ENCODE measurements at places on chromosomes 7 and 10.

DNA sequence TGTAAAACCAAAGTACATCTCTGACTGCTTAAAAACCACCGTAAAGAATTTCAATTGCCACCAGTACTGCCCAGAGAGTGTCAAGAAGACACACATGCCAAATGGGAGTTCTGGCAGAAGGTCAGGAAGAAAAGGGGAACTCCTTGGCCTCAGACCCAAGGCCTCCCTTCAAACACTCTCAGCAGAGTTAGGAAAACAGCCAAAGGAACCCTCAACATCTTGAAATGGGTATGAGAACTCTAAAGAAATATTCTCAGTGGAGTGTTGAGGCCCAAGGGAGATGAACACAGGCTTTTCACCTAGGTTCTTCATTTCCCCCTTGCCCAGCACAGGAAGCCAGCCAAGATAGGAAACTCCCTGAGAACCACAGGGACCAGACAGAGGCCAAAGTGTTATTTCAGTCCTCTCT is 96.1 kb upstream of the ASAH2 start:
- no peak for DNase-seq

DNA sequence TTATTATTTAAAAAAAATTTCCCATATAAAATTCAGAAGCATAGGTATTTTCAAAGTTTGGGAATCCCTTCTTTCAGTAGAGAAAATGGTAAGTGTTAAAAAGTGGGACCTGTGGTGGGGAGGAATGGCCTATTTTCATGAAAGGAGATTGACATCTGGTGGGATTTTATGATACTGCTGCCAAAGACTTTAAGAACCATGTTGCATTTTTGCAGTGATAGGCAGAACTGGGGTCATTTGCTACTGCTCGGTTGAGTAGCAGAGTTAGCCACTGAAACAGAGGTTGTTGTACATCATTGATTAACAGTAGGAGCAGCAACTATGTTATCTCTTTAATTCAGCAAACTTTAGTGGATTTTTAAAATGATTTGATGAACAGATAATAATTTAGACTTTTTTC is 4.4 kb downstream of the BICC1 start:
- no peak for DNase-seq

GRCh38 chr10:104306897-104307296 is 31.4 kb downstream of the ITPRIP start:
- DNase-seq: no peak

DNA sequence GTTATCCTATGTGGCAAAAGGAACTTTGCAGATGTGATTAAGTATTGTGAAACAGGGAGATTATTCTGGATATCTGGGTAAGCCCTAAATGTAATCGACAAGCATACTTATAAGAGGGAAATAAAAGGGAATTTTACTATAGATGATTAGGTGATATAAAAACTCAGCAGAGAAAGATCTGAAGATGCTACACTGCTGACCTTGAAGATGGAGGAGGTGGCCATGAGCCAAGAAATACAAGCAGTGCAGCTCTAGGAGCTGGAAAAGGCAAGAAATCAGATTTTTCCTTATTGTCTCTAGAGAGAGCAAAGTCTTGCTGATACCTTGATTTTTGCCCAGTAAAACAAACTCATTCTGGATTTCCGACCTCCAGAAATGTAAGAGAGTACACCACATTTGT is 67.7 kb downstream of the BRAF start:
- no peak for DNase-seq

GRCh38 chr10:34941471-34942357 is 126.6 kb upstream of the PARD3 start:
- DNase-seq: no peak

- no peak for DNase-seq
These were observed 341.9 kb downstream of the LRMDA start for GRCh38 chr10:75773231-75773780.

GRCh38 chr7:107209565-107209964 is 40.8 kb downstream of the HBP1 start:
- no peak for DNase-seq

GRCh38 chr7:50397320-50397970 is 52.7 kb downstream of the FIGNL1 start:
- DNase-seq: no peak

GRCh38 chr7:7228967-7229366 is 46.6 kb downstream of the C1GALT1 start:
- DNase-seq: no peak

- DNase-seq: no peak
These were observed 77.9 kb upstream of the FHIP2A start for GRCh38 chr10:114743521-114744231.

DNA sequence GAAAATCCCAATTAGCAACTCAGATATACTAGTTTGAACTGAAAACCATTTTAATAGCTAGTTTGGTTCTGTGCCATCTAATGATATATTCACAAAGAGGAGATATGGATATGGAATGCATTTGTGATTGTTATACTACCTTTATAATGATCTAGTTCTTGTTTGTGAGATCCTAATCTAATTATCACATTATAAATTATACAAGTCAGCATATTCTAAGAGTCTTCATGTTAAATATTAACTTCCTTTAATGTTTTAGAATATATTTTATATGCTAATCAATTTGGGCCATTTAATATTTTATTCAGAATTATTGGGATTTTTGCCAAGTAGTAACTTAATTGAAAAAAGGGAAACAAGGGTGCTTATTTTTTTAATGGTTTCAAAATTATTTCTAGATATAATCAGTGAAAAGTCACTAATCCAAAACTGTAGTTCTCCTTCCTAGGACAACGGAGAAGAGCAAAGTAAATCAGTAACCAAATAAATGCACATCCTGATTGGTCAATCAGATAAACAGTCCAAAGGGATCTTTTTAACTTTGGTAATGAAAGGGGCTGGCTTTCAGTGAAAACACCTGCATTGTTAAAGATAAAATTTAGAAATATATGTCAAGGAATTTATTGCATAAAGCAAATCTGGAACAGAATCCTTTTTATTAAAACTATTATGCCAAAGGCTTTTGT is 173.9 kb upstream of the MEOX2 start:
- DNase-seq: no peak

DNA sequence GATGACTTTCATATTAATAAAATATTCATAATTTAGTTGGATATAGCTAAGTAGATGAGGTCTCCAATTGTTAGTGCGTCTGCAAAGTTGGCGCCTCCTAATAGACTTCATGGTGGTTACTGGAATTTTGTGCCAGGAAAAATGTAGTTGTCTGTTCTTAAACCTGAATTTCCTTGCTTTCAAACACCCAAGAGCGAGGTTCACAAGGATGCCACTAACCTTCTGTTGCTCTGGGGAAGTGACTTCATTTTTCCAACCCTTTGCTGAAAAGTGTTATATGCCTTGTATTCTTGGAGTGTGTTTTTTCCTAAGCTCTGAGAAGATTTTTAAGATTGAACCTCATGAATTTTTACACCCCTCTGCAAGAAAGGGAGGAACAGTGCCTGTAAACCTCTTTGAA is 98.9 kb upstream of the GLCCI1 start:
- DNase-seq: no peak

- DNase-seq: no peak
These were observed 42.3 kb downstream of the CPEB3 start for GRCh38 chr10:92248566-92248965.

GRCh38 chr10:97270523-97271154 is 21.8 kb downstream of the ARHGAP19 start:
- no peak for DNase-seq

GRCh38 chr10:20313665-20314064 is 497.4 kb downstream of the PLXDC2 start:
- no peak for DNase-seq

DNA sequence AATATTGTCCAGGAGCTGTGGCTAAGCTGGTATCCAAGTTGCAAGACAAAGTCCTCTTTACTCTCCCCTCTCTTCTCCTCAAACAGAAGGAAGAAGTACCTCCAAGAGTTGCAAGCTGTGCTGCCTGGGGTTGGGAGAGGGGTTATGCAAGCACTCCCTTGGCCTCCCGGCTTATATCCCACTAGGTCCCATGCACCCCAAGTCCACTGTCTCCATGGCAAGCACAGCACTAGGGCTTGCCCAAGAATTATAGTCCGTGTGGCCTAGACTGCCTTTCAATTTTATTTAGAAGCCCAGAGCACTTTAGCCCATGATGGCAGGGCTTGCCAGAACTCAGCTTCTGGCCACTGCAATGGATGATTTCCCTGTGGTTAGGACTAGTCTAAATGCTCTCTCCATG is 40.4 kb upstream of the TECTB start:
- DNase-seq: no peak

All from stimulated activated CD8-positive, alpha-beta memory T cell treated with anti-CD3 and anti-CD28 coated beads, Interleukin-15, amount 100 ng/mL, for 24 hours (primary cell).